ENCODE measurements at places on chromosomes 11 and 22.

DNA sequence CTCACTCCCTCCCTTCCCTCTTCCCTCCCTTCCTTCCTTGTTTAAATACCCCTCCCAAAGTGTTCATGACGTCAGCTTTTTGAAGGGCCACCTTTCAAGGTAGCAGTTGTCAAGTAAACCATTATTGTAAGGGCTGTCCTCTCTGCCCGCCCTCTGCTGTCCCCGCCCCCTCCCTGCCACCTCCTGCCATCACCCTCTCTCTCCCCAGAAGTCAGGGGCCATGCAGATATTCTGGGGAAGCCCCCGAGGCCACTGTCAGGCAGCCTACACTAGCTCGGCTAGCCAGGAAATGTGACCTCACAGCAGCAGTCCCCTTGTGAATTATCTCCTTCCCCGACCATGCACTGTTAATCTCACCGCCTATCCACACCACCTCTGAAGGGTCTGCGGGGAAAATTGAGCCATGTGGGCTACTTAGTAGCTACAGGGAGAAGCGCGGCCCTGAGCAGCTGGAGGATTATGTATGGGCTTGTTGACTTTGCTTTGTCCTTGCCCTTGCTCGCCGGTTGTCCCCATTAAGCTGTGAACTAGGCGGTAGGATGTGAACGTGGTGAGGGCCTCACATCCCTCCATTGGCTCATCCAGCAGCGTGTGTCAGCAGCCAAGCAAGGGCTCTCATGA is 42.1 kb upstream of the ATXN10 start:
- DNase-seq, result peak; percentile 30

DNA sequence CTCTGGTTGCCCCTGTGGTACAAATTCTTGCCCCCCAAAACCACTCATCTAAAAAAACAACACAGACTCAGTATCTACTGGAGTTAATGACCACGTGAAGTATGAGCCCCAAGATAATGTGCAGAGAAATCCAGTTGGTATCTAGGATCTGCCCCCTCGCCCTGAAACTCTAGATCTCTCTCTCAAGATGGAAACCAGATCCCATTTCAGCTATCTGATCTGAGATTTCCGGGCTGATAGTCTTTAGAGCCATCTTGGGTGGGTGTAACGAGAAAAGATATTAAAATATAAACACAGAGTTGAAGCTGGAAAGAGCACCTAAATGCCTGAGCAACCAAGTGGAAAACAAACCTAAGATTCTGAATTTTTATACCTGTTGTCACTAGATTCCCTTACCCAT is 14.0 kb upstream of the VWCE start:
- no peak for DNase-seq

DNA sequence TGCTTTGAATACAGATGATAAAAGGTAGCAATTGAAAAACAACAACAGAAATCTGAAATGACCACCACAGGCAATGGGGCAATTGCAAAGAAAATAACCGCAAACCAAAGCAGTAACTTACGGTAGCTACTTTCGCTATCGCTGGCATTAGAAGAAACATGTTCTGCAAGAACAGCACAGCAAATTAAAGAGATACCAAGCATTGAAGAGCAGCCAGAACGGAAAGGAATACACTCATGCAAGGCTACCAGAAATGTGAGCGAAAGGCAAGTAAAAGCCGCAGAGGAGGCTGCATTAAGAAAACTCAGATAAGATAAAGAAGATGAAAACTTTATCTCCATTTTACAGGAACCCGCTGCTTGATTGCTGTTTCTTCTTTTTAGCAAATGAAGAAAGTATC is 194.1 kb upstream of the CCDC90B start:
- DNase-seq, result no peak

GRCh38 chr11:25902476-25902875 is 429.5 kb upstream of the ANO3 start:
- DNase-seq, result no peak

DNA sequence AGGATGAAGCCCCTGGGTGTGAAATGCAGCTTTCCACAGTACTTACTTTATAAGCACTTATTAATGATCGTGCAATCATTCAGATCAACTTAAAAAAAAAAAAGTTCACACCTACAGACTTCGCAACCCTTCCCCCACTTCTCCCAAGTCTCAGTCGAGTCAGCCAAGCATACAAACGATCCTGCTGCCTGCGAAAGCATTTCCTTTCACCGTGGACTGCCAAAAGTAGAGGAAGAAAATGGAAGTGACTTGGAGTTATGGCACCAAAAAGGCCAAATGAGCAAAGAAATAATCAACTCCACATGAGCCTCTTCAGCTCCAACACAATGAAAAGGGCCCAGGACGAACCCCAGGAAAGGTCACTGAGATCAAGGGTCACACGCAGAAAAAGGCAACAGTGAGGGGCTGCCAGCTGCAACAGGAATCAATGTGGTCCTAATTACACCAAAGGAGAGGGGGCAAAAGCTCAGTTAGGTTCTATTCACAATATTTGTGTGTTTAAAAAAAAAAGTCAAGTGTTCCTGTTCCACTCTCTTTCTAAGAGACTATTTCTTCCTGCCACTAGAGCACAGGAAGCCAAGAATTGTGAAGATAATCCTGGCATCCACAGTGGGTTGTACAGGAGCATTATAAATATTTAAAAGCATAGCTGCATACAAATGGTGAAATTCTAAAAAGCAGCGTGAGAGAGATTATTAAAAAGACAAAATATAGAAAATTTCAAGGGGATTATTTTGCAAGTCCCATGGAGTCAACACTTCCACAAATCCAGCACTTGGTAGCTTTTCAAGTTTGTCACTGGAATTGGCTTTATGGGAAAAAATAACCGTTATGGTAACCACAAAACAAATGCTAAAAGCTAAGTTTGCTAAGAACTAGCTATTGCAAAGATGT is 28.4 kb downstream of the CDON start:
- DNase-seq, result peak; percentile 22

DNA sequence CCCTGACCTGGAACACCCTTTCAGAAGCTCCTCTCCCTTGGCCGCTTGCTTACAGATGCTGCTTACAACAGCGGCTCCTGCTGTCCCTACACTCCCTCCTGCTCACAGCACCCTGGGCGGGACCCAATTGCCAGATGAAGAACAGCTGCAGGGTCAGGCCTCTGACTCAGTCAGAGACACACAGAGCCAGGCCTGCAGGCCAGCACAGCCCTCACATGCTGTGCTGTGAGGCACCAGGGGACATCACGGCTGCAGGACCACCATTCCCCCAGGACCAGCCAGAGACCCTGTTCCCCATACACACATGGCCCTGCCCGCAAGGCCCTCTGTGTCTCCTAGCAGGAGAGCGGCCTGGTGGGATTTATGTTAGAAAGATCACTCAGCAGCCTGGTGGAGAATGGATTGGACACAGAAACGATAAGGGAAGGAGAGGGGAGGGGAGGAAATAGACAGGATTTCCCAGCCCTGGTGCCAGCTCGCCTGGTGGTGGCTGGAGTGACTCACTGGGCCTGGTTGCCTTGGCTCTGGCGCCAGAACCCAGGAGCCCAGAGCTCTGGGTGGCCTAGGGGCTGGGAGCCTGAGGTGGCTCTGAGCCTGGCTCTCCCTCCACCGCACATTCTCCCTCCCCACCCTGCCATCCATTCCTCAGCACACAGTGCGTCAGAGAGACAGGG is 6.7 kb downstream of the CAPN5 start:
- peak; percentile 36 for DNase-seq

- DNase-seq, result peak; percentile 41
Measured at GRCh38 chr11:44899959-44900358, 50.7 kb downstream of the TP53I11 start.

DNA sequence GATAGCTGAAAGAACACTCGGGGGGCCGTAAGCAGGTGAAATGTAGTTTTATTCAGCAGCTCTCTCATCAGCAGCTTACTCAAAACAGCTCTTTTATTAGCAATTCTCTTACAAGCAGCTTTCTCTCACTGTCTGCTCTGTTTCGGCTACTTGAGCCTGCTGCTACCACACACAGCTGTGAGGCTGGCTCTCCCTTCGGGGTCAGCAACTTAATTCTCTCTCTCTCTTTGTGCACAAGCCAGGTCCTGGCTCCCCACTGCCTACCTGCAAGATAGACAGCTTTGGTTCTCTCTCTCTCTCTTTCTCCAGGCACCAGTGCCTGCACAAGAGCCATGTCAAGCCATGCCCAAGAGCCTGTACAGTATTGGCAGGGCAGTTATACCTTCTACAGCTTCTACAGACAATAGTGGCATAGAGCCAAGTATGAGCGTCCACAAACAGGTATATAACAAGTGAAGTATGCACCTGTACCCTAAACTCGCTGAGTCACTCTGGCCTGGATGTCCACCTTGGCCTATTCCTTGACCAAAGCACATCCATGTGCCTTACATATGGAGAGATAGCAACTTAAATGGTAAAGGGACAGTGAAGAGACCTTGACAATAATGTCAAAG is 110.8 kb downstream of the MTNR1B start:
- DNase-seq, result no peak

DNA sequence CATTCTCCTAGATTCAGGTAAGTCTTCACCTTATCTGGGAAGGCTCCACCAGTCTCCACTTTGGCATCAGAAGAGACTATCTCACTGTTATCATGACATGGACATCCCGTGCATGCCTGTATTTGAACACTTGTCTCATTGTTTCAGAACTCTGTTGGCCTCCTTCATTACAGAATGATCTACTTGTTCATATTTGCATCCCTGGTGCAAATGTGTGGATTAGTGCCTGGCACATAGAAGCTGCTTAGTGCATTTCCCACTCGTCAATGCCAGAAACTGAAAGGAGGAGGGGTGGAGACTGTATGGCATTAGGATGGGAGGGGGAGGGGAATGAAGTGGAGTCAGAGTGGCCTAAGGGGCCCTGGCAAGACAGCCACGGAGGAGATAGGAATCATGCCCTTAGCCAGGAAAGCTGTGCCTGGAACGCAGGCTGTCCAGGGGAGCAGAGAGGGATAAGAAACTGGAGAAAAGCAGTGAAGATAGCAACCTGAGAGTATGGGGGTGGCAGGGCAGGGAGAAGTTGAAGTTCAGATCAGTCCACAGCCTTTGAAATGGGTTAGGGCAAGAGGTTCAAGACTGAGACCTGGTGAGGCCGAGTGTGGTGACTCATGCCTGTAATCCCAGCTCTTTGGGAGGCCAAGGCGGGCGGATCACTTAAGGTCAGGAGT is 53.8 kb upstream of the CAPRIN1 start:
- no peak for DNase-seq
